ENCODE measurements at places on chromosomes 12 and 14.
A peak's percentile ranks its signal among the peaks of the same experiment; 100 is the strongest.

DNA sequence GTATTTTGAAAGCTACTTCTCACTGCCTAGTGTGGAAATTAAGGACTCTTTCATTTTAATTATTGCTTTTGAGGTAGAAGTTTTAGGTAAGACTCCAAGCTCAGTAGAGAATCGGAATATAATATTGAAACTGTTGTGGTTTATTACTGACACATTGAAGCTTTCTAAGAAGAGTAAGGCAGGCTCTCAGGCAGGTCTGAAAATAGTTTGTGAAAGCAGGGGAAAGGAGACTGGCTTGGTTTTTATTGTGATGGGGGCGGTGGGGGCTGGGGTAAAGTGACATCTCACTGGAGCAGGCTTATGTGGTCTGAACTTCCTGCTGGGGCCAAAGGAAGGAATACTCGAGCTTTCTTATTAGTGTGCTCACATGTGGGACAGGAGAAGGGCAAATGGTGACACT lies 79.5 kb downstream of the OTOGL start:
- DNase-seq = no peak

DNA sequence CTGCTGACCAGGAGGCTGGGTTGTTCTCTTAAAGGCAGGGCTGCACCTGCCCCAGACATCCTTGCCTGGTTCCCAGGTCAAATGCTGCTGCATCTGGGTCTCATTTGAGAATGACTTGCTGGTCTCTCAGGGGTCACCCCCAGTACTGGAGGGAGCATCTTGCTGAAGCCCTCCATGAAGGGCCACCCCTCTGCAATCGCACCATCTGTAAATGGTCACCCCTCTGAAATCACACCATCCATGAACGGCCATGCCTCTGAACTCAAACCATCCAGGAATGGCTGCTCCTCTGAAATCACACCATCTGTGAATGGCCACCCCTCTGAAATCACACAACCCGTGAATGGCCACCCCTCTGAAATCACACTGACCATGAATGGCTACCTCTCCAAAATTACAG lies 7.3 kb upstream of the SERPINA6 start:
- no peak for DNase-seq

DNA sequence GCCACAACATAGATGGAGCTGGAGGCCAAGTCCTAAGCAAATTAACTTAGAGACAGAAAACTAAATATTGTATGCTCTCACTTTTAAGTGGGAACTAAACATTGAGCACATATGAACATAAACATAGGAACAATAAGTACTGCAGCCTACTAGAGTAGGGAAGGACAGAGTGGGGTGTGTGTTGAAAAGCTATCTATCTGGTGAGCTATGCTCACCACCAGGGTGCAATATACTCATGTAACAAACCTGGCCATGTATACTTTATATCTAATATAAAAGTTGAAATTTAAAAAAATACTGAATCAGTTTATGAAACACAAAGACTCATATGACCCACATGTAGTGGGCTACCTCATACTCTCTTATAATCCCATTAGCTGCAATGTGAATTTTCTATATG lies 1305.0 kb downstream of the LRFN5 start:
- peak; percentile 26 for DNase-seq

- peak; percentile 93 for DNase-seq
These were observed 1.6 kb downstream of the CTDSP2 start for GRCh38 chr12:57844709-57845477.

DNA sequence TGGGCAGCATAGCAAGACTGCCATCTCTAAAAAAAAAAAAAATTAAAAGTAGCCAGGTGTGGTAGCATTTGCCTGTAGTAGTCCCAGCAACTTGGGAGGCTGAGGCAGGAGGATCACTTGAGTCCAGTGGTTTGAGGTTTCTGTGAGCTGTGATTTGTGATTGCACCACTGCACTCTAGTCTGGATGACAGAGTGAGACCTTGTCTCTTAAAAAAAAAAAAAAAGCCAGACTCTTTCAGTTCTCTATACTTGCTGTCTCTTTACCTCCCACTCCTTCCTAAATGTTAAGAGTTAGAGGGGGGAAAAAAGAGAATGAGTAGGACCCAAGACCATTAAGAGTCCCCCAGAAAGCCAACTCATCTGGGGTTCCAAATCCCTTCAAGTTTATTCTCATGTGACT lies 17.8 kb downstream of the EIF2S1 start:
- no peak for DNase-seq

DNA sequence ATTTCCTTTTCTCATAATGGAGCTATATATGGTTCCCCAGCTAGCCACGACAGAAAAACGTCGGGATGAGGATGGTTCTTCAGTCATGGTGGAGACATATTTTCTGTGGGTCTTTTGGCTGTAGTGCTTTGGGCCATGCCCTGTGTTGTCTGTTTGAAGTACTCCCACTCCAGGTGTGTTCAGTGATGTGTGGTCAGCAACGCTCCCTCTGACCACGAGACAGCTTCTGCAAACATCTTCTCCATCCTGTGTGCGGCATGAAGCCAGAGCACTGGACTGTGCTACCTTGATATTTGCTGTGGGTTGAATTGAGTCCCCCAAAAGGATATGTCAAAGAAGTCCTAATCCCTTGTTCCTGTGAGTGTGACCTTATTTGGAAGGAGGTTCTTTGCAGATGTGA lies 931.2 kb downstream of the NRXN3 start:
- no peak for DNase-seq

- peak; percentile 24 for DNase-seq
These were observed 273.6 kb upstream of the BTG1 start for GRCh38 chr12:92419201-92419600.

DNA sequence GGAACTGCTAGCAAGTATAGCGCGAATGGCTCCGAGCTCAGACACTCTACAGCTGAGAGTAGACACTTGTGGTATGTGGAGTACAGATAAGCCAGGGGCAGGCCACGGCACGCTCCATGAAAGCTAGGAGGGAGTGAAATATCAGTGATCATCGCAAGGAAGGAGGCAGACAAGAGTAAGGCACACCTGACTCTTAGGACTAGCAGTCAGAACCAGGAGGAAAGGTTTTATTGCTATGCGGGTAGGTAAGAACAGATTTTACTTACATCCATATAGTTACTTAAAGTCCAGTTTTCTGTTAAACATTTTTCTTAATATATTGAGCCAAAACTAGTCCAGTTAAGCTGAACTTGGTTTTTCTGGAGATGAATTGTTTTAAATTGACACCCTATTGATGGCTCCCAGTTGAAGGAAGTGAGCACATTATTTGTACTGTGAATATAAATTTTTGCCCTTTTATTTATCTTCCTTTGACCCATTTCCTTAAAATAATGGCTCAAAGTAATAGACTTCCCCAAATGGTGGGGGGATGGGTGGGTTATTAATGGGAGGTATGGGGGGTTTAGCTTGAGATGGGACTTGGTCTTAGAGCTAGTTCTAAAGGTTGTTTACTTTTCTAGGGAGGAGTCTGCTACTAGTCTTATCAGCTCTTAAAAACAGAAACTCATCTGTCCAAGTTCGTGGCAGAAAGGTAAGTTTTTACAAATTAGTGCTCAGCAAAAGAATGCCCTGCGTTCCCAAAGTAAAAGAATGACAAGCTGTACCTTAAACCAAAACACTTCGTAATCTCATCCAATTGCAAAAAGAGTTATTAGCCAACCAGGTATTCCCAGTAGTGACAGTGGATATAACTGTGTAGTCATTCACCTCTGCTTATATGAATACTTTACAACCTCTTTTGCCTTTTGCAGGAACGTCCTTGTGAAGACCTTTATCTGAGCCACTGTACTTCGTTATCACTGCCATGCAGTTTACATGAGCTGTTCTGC lies 5.8 kb downstream of the HNRNPA1 start:
- peak; percentile 16 for DNase-seq

GRCh38 chr14:74257941-74258763 lies 18.9 kb downstream of the VSX2 start:
- no peak for DNase-seq

DNA sequence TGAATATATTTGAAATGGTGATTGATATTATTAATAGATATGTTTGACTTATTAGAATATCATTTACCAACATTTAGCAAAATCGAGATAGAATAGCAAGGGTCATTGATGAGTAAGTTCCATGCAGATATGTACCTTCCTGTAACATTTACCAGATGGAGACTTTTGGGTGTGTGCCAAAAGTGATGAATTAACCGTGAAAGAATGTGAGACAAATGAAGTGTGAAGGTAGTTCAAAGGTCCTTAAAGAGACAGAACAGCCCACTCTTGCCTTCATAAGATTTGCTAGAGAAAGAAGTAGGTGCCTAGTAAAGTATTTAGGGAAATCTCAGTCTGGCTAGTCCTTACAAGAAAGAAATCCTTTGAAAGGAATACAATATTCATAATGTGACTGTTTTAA lies 45.5 kb downstream of the FGD4 start:
- DNase-seq = peak; percentile 67
